ENCODE measurements at places on chromosomes 4 and X.

DNA sequence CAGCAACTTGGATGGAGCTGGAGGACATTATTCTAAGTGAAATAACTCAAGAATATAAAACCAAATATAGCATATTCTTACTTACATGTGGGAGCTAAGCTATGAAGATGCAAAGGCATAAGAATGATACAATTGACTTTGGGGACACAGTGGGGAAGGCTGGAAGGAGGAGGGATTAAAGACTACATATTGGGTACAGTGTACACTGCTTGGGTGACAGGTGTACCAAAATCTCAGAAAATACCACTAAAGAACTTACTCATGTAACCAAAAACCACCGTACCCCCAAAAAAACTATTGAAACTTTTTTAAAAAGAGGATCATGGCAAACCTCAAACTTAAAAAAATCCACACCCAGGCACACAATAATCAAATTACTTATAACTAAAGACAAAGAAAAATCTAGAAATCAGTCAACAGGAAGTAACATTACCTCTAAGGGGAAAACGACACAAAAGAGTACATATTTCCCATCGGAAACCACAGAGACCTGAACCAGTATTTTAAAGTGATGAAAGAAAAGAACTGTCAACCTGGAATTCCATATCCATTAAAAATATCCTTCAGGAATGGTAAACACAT lies 241.8 kb downstream of the PRDM5 start:
- no peak for DNase-seq

- DNase-seq, result no peak
These were observed 581 bp upstream of the FAM114A1 start for GRCh38 chr4:38866973-38867477.

- DNase-seq, result no peak
These were observed 174.9 kb downstream of the QDPR start for GRCh38 chr4:17336986-17337385.

DNA sequence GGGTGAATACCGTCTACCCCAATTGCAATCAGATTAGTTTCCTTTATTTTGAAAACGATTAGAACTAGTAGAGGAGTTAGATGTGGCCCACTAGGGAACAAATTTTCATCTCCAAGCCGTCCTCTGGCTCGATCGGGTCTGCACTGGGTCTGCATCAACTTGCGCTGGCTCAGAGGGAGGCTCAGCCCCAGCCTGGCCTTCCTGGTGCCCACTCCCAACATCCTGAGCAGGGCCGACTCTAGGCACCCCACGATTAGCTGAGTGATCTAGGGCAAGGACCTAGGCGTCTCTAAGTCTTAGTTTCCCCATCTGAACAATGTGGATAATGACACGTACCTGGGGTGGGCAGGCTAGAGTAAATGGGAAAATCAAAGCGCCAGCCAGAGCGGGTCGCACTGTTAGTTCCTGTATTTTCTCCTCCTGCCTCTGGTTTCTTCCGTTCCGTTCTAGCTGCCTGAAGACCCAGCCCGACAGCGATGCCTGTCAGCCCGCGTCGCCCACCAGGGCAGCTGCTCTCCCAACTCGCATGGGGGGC lies 7.7 kb upstream of the HAND2 start:
- DNase-seq, result no peak

DNA sequence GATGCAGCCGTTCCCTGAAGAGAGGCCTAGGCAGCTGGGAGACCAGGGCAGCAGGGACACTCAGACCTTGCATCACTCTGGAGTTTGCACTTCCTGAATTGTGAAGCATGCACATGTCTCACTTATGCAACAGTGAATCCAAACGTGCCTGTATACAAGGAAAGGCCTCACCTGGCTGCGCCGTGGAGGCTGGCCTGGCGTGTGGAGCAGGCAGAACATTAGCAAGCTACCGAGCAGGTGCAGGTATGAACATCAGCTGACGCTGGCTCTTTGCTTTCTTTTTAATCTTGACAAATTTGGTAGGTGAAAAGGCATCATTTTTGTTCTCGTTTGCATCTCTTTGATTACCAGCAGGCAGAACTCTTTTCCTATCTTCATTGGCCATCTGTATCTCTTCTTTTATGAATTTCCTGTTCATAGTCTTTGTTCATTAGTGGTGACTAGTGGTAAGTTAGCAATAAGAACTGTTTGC lies 37.1 kb upstream of the IRAK1 start:
- DNase-seq, result no peak

DNA sequence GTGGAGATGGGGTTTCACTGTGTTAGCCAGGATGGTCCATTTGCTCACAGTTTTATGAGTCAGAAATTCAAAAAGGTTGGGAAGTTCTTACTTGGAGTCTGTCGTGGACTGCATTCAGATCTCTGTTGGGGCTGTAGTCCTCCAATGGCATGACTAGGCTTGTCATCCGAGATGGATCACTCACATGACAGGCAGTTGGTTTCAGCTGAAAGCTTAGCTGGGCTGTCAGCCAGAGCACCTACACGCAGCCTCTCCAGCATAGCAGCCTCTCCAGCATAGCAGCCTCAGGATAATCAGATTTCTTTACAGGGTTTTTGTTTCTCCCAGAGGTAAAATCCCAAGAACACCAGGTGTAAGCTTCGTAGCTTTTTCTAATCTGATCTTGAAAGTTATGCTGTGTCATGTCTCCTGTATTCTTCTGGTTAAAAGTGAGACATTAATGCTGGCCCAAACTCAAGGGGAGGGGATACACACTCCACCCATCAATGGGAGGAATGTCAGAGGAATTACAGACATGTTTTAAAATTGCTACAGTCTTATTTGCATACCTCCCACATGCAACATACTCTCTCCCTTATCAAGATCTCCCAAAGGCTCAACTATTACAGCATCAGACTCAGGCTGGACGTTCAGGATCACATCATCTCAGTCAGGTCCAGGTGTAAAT lies 31.6 kb upstream of the SOD3 start:
- peak; percentile 24 for DNase-seq

DNA sequence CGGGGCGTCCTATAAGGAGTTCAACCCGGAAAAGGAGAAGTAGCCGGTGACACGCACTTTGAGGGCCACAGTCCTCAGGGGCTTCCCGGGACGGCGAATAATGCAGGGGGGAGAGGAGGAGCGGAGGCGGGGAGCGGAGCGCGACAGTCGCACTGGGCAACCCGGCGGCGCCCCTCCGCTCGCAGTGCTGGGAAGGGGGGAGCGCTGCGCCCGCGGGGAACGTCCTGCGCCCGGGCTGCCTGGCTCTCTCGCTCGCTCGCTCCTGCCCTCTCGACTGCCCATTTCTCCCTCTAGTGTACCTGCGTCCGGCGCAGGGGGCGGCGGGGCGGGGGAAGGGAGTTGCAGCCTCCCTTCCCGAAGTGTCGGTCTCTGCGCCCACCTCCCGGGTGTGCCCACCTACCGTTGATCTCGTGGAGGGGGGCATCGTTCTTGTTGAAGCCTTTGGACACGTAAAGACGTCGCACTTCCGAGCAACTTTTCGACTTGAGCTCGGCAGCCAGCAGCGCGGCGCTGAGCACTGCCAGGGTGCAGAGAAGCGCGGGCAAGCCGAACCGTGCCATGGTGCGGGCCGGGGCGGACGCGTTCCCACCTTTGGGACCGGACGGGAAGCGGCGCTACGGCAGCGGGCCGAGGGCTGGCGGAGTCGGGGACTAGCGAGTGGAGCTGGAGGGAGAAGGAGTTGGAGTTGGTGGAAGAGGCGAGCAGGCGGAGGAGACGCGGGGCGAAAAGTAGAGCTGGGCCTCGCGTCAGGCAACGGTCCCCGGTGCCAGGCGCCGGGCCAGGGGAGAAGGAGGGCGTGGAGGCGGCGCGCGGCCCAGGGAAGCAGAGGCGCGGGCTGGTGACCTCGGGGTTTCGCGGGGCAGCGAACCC lies 648 bp downstream of the GPC4 start:
- no peak for DNase-seq

DNA sequence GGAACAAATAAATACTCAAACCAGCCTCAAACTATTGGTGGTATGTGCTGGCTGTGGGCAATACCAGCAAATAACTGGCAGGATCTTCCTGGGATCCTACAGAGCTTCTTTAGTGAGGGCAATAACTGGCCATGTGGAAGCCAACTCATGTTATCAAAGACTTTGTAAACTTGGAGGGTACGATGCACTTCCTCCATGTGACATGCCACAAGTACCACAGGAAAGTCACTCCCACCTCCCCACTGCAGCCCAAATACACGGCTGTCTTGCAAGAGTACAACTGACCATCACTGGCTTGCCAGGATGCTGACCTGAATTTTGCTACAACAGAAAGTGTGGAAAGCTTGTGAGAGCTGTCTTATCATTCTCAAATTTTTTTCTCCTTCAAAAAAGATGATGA lies 93.3 kb upstream of the MAML3 start:
- no peak for DNase-seq

DNA sequence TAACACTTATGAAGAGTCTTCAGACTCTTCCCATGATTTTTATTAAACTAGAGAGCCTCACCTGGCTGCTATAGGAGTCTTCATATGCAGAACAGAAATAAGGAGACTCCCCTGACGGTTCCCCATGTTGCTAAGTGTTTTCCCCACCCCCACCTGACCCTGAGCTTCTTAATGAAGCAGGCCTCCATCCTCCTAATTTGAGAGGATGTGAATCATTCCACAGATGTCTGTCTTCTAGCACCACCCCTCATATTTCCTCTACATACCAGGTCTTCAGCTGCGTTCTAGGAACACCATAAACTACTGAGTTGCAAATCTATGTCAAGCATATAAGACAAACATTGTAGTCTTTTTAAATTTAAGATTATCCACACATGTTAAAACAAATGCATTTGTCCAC lies 36.9 kb downstream of the RP2 start:
- DNase-seq, result no peak

DNA sequence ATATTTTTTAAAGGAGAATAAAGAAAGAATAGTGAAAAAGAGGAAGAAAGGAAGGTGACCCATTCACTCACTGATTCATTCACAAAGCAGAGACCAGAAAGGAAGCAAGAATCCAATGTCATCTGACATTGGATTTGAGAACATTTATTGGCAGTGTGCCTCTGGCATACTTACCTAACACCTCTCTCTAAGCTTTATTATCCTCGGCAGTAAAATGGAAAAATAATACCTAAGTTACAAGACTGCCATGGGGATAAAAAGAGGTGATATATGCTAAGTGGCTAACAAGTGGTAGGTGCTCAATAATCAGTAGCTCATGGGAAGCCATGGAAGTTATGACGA lies 41.6 kb upstream of the PPARGC1A start:
- no peak for DNase-seq
